ENCODE measurements at places on chromosomes 3 and 15. TPM values are rescaled to one million over a fixed set of nuclear protein-coding genes. Genes with fewer than 3 reads are reported as not detected.
A peak's percentile ranks its signal among the peaks of the same experiment; 100 is the strongest.

Gene EFCAB12
- 0.40 TPM for total RNA-seq

Gene GP9
- total RNA-seq = not detected

Gene ZPLD1
- total RNA-seq = not detected

Gene TMEM212
- total RNA-seq = not detected

Gene TP63
- 1.1 TPM for total RNA-seq

Gene GPR176
- 0.14 TPM for total RNA-seq

- no peak for DNase-seq
- H3K27me3 ChIP-seq = peaks cover 2% of the 10 kb centered on the region
- H3K36me3 ChIP-seq = no peaks in the 10 kb centered on the region
- no peak overlapping the region for H3K27ac ChIP-seq
Observed at GRCh38 chr3:93961489-93961888, 12.2 kb downstream of the PROS1 start.

GRCh38 chr3:125602752-125603649 lies 7.7 kb upstream of the OSBPL11 start:
- no peak overlapping the region for H3K27ac ChIP-seq
- peaks cover 5% of the 10 kb centered on the region for H3K27me3 ChIP-seq
- H3K4me1 ChIP-seq = peaks cover 2% of the 10 kb centered on the region
- no peak overlapping the region for H3K4me3 ChIP-seq
- DNase-seq = no peak

GRCh38 chr3:134372396-134373270 lies 1.6 kb downstream of the AMOTL2 start:
- H3K4me1 ChIP-seq = peaks cover 5% of the 10 kb centered on the region
- no peaks in the 10 kb centered on the region for H3K36me3 ChIP-seq
- no peak for DNase-seq

DNA sequence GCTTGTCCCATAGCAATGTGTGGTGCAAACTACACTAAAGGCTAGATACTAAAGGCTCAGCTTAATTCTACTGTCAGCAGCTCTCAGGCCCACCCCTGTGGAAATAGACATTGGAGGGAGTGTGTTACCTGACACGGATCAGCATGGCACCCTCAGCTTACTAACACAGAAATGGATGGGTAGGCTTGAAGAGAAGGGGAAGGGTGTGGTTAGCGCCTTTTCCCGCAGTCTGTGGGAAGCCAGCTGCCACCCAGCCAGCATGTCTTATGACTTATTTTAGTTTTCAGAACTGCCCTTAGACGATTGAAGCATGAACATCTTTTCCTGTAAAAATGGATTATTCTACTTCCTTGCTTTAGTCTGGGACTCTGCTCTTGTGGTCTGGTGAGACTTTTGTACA lies 25.8 kb upstream of the ADPGK start:
- peaks cover 8% of the 10 kb centered on the region for H3K27me3 ChIP-seq
- peaks cover 4% of the 10 kb centered on the region for H3K4me1 ChIP-seq
- H3K4me3 ChIP-seq = no peak overlapping the region
- H3K27ac ChIP-seq = no peak overlapping the region

DNA sequence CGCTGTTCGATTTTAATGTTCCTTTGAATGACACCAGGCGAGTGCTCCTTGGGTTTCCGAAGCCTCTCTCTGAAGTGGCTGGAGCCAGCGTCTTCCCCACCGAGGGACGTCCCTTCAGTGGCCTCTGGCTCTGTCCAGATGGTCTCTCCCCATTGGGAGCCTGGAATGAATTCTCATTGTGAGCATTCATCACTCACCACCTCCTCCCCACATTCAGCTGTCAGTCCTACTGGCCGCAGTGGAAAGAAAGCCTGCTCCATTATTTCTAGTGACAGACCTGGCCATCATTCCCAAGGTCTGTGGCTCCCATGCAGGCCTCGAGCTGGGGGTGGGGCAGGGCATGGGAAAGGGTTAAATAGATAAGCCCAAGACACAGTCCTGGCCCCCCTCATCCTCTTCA lies 35.2 kb downstream of the ZNF710 start:
- H3K27ac ChIP-seq = peak overlapping the region; percentile 79
- no peak overlapping the region for H3K4me3 ChIP-seq
- no peaks in the 10 kb centered on the region for H3K27me3 ChIP-seq
- DNase-seq = no peak
- peaks cover 69% of the 10 kb centered on the region for H3K4me1 ChIP-seq

- peak; percentile 59 for DNase-seq
- no peak overlapping the region for H3K4me3 ChIP-seq
- peak overlapping the region; percentile 34 for H3K27ac ChIP-seq
- H3K4me1 ChIP-seq = peaks cover 4% of the 10 kb centered on the region
Observed at GRCh38 chr3:140467104-140467577, 210.7 kb upstream of the TRIM42 start.

- no peak for DNase-seq
- H3K27ac ChIP-seq = no peak overlapping the region
- H3K36me3 ChIP-seq = no peaks in the 10 kb centered on the region
Observed at GRCh38 chr3:87158823-87159222, 68.3 kb upstream of the CHMP2B start.

- no peaks in the 10 kb centered on the region for H3K36me3 ChIP-seq
- peaks cover 7% of the 10 kb centered on the region for H3K27me3 ChIP-seq
- DNase-seq = no peak
- no peaks in the 10 kb centered on the region for H3K4me1 ChIP-seq
Observed at GRCh38 chr3:15959434-15959811, 161.6 kb upstream of the ANKRD28 start.

DNA sequence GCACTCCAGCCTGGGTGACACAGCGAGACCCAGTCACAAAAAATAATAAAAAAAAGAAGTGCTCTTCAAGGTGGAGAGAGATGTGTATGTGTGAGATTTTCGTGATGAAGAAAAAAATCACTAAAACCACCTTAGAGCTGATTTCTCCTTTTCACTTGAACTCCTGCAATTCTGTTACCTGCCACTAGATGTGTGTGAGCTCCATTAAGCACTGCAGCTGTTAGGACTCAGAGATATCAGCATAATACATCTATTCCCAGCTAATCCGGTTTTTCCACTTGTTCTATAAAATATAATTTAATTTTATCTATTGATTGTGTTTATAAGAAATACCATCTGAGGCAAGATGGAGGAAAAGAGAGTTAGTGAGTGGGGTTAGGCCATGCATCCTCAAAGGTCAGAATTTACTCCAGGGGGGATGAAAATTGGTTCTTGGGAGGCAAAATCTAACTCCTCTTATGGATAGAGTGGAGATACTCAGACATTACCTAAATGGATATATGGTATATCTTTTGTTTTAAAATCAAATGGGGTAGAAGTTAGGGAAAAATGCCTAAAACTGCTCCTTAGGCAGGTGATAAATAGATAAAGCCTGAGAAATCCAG lies 152.7 kb downstream of the IL20RB start:
- H3K27me3 ChIP-seq = peaks cover 11% of the 10 kb centered on the region
- H3K36me3 ChIP-seq = no peaks in the 10 kb centered on the region
- H3K4me3 ChIP-seq = no peak overlapping the region
